ENCODE measurements at places on chromosomes 12 and 14. TPM values are rescaled to one million over a fixed set of nuclear protein-coding genes. Genes with fewer than 3 reads are reported as not detected.
A peak's percentile ranks its signal among the peaks of the same experiment; 100 is the strongest.

The SERPINA10 gene
- total RNA-seq, result 2.6 TPM

- H3K27ac ChIP-seq, result no peak overlapping the region
- no peak for DNase-seq
- no peaks in the 10 kb centered on the region for H3K4me1 ChIP-seq
- no peaks in the 10 kb centered on the region for H3K27me3 ChIP-seq
Observed at GRCh38 chr14:106840991-106841390, 1314.6 kb downstream of the TMEM121 start.

GRCh38 chr14:101862177-101862576 lies 100.7 kb downstream of the PPP2R5C start:
- no peak overlapping the region for H3K4me3 ChIP-seq
- H3K36me3 ChIP-seq, result peaks cover 12% of the 10 kb centered on the region

- no peak overlapping the region for H3K4me3 ChIP-seq
- peaks cover 14% of the 10 kb centered on the region for H3K36me3 ChIP-seq
- no peak overlapping the region for H3K27ac ChIP-seq
- H3K4me1 ChIP-seq, result no peaks in the 10 kb centered on the region
- DNase-seq, result no peak
Observed at GRCh38 chr12:50706606-50707005, 57.3 kb upstream of the ATF1 start.

The STAC3 gene
- total RNA-seq, result 6.1 TPM

DNA sequence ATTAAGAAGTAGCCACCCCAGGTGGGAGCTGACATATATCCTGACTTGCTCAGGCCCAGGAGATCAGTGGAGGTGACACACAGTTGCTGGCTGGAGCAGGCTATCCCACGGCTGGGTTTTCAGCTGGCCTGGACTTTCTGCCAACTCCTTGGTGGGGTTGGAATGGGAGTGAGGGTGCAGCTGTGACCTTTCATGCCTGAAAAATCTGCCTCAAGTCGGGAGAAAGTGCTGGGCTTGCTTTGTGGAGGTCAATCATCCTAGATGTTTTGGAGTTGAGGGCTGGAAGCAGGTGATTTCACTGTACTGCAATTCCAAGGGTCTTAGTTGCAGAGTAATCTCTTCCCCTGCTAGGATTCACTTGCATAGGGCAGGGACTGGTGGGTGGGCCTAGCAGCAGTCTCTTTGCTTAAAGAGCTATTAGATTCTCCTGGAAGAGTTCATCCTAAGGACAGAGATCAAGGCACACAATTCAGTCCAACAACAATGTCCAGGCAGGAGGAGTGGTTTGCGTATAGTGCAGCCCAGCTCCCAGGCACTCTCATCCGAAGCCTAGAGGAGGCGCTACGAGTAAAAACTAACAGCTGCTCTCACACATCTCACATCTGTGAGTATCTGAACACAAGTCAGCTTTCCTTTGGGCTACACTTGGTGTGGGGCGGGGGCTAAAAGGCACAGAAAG lies 98.1 kb downstream of the GAS2L3 start:
- no peak overlapping the region for H3K27ac ChIP-seq
- peaks cover 6% of the 10 kb centered on the region for H3K4me1 ChIP-seq
- no peaks in the 10 kb centered on the region for H3K36me3 ChIP-seq
- peaks cover 3% of the 10 kb centered on the region for H3K27me3 ChIP-seq
- H3K4me3 ChIP-seq, result no peak overlapping the region

GRCh38 chr12:44224399-44225148 lies 388.7 kb downstream of the TMEM117 start:
- no peaks in the 10 kb centered on the region for H3K27me3 ChIP-seq
- DNase-seq, result no peak
- H3K4me3 ChIP-seq, result no peak overlapping the region
- no peak overlapping the region for H3K27ac ChIP-seq
- H3K36me3 ChIP-seq, result no peaks in the 10 kb centered on the region

The TSHR gene
- 0.24 TPM for total RNA-seq

- H3K27ac ChIP-seq, result no peak overlapping the region
- H3K36me3 ChIP-seq, result no peaks in the 10 kb centered on the region
- H3K27me3 ChIP-seq, result no peaks in the 10 kb centered on the region
- H3K4me1 ChIP-seq, result no peaks in the 10 kb centered on the region
Observed at GRCh38 chr14:26775765-26776563, 178.1 kb upstream of the NOVA1 start.

The ENDOU gene
- total RNA-seq, result not detected

DNA sequence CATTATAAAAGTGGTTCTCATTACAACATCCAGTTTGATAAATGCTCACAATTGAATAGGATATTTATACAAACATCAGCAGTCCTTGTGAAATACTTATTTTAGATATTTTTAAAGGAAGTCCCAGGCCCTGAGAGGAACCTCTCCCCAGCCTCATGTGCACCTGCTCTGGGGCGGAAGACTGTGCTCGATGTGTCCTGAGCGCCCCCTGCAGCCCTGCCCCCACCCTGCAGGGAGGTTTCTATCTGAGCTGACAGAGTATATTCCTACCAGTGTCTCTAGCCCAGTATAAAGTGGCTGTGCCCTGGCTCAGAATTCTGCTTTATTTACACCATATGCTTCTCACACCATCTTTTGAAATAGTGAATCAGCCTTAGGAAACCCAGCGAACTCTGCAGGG lies 1349.1 kb downstream of the TMEM121 start:
- H3K27ac ChIP-seq, result no peak overlapping the region
- no peak for DNase-seq
- H3K36me3 ChIP-seq, result peaks cover 2% of the 10 kb centered on the region
- H3K4me1 ChIP-seq, result no peaks in the 10 kb centered on the region

DNA sequence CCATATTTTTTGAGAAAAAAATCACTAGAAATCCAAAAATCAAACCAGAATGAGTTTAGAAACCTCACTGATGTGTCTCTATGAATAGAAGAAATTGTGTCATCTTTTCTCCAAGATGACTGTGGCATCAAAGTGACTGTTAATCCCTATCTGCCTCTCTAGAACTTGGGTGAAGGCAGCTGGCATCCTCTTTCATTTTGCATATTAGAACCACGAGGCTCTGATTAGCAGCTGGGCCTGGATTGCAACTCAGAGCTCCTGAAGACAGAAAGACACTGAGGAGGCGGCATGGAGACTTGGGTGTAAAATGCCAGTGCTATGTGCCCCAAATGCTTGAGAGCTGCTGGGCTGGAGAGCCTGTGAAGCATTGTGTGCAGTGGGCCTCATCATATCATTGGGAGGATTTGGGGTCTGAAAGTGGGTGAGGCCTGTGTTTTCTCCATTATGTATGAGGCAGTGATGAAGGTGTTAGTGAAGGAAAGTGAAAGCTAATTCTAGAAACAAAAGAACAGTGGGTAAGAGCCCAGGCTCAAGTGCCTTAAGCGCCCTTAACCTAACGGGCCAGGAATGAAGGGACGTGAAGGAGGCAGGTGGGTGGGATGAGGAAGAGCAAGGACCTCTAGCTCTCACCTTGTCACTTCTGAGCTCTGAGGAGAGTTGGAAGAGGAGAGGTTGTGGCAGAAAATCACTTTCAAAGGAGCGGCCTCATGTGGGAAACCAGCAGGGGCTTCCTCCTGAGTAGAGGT lies 26.2 kb downstream of the NKX2-8 start:
- peaks cover 58% of the 10 kb centered on the region for H3K27me3 ChIP-seq
- no peak overlapping the region for H3K4me3 ChIP-seq
- H3K36me3 ChIP-seq, result no peaks in the 10 kb centered on the region
- H3K4me1 ChIP-seq, result no peaks in the 10 kb centered on the region
- no peak for DNase-seq

- H3K27me3 ChIP-seq, result no peaks in the 10 kb centered on the region
- H3K4me1 ChIP-seq, result peaks cover 6% of the 10 kb centered on the region
- H3K4me3 ChIP-seq, result no peak overlapping the region
- H3K36me3 ChIP-seq, result peaks cover 15% of the 10 kb centered on the region
- no peak for DNase-seq
Observed at GRCh38 chr14:92801917-92802316, 7.8 kb downstream of the GOLGA5 start.

DNA sequence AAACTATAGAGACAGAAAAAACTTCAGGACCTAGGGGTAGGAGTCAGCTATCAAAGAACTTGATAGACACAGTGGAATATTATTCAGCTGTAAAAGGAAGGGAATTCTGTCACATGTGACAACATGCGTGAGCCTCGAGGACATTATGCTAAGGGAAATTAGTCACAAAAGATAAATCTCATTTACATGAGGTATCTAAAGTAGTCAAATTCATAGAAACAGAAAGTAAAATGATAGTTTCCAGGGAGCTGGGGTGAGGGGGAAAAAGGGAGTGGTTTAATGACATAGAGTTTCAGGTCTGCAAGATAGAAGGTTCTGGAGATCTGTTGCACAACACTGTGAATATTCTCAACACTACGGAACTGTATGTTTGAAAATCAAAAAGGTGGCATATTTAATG lies 50.0 kb upstream of the PRIMA1 start:
- H3K4me3 ChIP-seq, result no peak overlapping the region
- no peaks in the 10 kb centered on the region for H3K36me3 ChIP-seq
- H3K4me1 ChIP-seq, result peaks cover 5% of the 10 kb centered on the region
- H3K27me3 ChIP-seq, result peaks cover 5% of the 10 kb centered on the region
- no peak overlapping the region for H3K27ac ChIP-seq

The P2RX2 gene
- total RNA-seq, result 0.19 TPM

- no peaks in the 10 kb centered on the region for H3K36me3 ChIP-seq
- no peak for DNase-seq
- H3K4me1 ChIP-seq, result peaks cover 6% of the 10 kb centered on the region
- no peak overlapping the region for H3K4me3 ChIP-seq
- no peaks in the 10 kb centered on the region for H3K27me3 ChIP-seq
Observed at GRCh38 chr12:97257726-97258125, 204.9 kb upstream of the RMST start.

DNA sequence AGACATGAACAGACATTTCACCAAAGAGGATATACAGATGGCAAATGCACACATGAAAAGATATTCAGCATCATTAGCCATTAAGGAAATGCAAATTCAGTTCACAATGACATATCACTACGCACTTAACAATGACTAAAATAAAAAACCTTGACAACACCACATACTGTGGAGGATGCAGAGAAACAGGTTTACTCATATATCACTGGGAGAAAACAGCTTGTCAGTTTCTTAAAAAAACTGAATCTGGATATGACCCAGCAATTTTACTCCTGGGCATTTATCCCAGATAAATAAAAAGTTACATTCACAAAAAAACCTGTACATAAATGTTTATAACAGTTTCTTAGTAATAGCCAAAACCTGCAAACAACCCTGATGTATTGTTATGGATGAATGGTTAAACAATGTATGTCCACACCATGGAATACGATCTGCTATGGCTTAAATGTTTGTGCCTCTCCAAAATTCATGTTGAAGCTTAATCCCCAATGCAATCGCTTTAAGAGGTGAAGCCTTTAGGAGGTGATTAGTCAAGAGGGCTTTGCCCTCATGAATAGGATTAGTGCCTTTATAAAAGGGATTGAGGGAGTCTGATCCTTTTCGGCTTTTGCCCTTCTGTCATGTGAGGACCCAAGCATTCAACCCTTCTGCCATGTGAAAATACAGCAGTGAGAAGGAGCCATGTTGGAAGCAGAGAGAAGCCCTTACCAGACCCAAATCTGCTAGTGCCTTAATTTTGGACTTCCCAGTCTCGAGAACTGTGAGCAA lies 36.0 kb upstream of the PPP4R3A start:
- no peaks in the 10 kb centered on the region for H3K4me1 ChIP-seq
- peaks cover 8% of the 10 kb centered on the region for H3K27me3 ChIP-seq
- no peaks in the 10 kb centered on the region for H3K36me3 ChIP-seq
- DNase-seq, result no peak

DNA sequence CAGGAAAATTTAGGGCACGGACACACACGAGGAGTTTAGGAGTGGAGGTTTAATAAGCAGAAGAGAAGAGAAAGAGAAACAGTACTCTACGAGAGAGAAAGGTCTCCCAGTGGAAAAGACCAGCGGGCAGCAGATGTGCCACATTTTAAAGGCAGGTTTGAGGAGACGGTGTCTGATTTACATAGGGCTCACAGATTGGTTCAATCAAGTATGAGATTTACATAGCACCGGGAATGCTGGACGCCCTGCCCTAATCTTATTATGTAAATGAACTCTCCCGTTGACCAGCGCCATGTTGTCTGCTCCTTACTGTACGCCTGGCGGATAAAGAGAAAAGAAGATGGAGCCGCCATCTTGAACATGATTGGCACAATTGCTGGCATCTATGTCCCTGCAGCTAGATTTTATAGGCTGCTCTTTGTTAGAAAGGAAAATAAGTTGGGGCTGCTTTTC lies 17.9 kb downstream of the NFKBIA start:
- DNase-seq, result no peak
- H3K27me3 ChIP-seq, result no peaks in the 10 kb centered on the region
- no peaks in the 10 kb centered on the region for H3K36me3 ChIP-seq
- peak overlapping the region; percentile 73 for H3K27ac ChIP-seq

The HOMEZ gene
- total RNA-seq, result 22.5 TPM

The OR4E2 gene
- total RNA-seq, result not detected

GRCh38 chr12:68056300-68056699 lies 67.1 kb downstream of the IFNG-AS1 start:
- H3K36me3 ChIP-seq, result peaks cover 3% of the 10 kb centered on the region
- no peak overlapping the region for H3K27ac ChIP-seq
- no peaks in the 10 kb centered on the region for H3K4me1 ChIP-seq
- H3K27me3 ChIP-seq, result no peaks in the 10 kb centered on the region

The TAS2R9 gene
- 0.26 TPM for total RNA-seq

The EDDM3A gene
- not detected for total RNA-seq

GRCh38 chr12:24730489-24730896 lies 218.4 kb downstream of the BCAT1 start:
- peaks cover 2% of the 10 kb centered on the region for H3K27me3 ChIP-seq
- no peaks in the 10 kb centered on the region for H3K36me3 ChIP-seq
- H3K4me1 ChIP-seq, result peaks cover 4% of the 10 kb centered on the region
- no peak overlapping the region for H3K4me3 ChIP-seq

The INSM2 gene
- total RNA-seq, result 0.10 TPM

DNA sequence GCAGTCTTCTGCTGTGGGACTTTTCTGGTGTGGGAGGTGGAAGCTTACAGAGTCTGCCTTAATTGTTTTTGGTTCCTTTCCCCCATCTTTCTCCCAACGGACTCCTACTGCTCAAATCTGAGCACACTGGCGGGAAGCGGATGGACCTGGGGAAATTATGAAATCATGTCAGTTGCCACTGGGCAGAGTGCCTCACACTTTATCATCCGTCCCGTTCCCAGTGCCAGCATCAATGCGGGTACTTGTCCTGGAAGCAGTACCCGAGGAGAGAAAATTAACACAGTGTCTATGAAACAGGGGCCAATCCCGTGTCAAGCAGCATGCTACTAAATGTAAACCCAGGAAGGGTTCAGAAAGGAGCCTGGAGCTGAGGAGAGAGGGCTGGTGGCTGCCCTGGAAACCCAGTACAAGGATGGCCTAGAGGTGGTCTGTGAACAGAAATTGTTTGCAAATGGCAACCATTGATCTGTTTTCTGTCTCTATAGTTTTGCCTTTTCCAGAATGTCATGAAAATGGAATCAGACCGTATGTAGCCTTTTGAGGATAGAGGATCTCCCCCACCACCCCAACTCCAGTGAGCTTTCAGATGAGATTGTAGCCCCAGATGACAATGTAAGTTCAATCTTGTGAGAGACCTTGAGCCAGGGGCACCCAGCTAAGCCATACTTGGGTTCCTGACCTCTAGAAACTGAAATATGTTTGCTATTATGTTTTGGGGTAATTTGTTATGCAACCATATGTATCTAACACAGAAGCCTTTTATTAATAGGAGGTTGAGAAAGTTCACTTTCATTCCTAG lies 908 bp upstream of the CDKL1 start:
- H3K4me1 ChIP-seq, result peaks cover 11% of the 10 kb centered on the region
- no peak overlapping the region for H3K27ac ChIP-seq
- no peak for DNase-seq
- H3K27me3 ChIP-seq, result peaks cover 35% of the 10 kb centered on the region

The KCNH3 gene
- 29.2 TPM for total RNA-seq

The LMNTD1 gene
- not detected for total RNA-seq

The PPM1H gene
- total RNA-seq, result 25.4 TPM
